Stimulated activated CD4-positive, alpha-beta T cell treated with anti-CD3 and anti-CD28 coated beads, Interleukin-1b, Interleukin-23, amount 100 ng/mL, for 4 hours (primary cell): ENCODE measurements at places on chromosomes 16 and 17.

- no peak for DNase-seq
These were observed 9.8 kb downstream of the SCGB1C2 start for GRCh38 chr17:146983-147761.

DNA sequence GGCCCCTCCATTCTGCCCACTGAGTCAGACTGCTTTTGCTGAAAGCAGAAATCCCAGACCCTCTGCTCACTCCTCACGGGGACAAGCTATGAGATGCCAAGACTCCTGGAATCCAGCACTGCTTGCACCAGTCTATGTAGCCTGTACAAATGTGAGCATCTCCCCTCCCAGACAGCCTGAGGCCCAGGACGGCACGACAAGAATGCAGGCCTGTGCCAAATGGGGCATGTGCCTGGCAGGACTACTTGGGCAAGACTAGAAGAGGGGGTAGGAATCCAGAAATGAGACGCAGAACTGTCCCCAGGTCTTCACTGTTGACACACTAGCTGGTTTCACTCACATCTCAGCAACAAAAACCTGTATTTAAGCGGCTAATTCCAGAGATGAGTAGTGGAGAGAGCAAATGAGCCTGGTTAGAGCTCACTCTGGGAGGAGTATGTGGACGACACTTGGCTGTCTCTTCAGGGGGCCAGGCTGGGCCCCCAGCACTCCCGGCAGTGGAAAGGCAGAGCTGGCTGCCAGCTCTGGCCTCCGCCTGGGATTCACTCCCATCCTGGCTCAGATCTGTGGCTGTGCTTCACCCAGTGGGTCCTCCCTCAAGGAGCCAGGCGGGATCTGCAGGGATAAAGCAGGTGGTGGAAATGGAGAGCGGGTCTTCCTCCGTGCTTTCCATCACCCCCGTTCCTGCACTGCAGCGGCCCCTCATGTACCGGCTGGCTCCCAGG lies 2.9 kb upstream of the MYO1C start:
- no peak for DNase-seq

DNA sequence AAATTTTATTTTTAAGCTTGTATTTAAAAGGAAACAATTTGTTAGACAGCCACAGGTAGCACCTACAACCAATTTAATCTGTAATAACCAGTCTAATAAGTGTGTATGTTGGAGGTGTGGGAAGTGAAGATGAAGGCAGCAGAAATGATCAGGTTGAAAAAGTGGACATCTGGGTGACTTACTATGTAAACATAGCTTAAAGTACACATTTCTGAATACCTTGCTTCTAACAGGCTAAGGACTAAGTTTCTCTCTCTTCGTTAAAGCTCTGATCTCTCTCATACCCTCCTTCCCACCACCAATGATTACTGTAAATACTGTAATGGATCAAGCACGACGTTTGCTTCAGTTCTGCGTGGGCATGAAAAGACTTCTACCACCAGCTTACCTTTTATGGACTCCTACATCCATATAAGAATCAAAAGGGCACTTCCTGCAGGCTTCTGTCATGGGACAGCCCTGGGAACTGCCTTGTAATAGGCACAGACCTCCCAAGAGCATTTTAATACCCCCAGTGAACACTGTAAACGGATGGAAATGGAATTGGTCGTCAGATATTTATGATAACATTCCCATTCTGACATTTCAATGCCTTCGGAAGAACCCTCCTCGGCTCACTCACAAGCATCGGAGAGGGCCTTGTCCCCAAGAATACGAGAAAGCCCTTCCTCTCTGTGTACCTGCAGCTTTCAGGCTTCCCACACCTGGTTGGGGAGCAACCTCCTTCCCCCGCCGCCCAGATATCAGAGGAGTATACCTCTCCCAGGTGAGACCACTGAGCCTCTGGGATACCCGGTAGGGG lies 700 bp downstream of the CCDC43 start:
- no peak for DNase-seq

- DNase-seq, result no peak
These were observed 32.4 kb downstream of the SF3B3 start for GRCh38 chr16:70556063-70556462.

- DNase-seq, result no peak
These were observed 111.7 kb downstream of the SYCE1L start for GRCh38 chr16:77310877-77311276.

DNA sequence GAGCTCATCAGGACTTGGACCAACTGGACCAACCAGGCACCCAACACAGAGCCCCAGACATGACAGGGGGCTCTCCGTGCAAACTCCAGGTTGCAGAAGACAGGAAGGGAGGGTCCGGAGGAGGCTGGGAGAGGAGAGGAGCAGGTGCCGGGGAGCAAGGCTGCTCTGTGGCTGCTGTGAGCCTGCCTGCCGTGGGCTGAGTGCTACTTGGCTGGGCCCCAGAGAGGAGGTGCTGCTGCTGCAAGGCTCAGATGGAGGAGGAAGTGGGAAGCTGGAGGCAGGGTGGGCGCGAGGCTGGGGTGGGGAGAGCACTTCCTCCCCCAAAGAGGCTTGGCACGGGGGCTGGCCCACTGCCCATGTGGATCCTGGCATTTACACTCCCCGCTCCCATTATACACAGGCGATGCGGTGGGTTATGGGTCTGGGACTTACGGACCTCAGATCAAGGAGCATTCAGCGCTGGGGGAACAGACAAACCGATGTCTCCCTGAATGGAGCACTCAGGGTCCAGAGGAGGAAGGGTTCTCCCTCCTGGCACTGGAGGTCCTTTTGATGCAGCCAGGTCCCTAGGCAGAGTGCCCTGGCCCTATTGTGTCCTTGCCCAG lies 15.9 kb downstream of the EPOP start:
- DNase-seq, result no peak

GRCh38 chr17:28366605-28367004 lies 1.6 kb upstream of the SEBOX start:
- no peak for DNase-seq

DNA sequence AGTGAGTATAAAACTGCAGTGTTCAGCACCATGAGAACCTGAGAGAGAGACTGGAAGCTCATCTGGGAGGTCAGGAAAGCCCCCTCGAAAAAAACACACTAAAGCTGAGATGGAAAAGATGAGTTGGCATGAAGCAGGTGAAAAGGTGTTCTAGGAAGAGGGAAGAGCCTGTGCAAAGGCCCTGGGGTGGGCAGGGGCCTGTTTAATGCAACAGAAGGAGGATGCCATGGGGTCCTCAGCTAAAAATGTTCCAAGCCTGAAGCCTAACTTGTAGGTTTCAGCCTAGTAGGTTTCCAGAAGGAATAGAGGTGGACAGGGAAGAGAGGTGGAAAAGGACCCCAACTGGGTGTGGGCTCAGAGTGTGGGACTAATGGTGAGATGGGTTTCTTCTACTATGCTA lies 242.3 kb upstream of the ZFHX3 start:
- no peak for DNase-seq

- DNase-seq, result peak; percentile 51
These were observed 2.5 kb downstream of the RNF166 start for GRCh38 chr16:88703486-88704309.

GRCh38 chr16:81684901-81685300 lies 94.2 kb upstream of the PLCG2 start:
- no peak for DNase-seq

DNA sequence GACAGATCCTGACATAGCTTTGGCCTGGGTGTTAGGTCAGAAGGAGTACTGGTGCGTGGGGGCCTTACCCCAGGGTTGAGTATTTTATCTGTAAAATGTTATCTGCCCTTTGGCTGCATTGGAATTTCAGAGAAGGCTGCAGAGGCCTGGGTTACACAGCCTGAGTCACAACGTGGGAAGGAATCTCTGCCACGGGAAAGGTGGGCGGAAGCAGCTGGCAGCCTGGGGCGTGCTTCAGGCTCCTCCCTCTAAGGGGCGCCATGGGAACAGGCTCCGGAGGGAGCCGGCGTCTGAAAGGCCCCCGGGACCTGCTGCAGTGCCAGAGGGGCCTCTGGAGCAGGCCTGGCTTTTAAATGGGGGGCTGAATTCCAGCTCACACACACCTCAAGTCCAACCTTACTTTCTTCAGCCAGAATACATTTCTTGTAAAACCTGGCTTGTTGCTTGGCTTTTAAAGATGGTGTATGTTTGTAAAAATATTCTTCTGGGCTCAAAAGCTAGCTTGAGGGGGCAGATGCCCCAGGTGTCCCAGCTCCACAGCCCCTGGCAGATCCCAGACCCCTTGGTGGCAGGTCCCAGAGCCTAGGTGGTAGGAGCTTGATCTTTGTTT lies 142.2 kb downstream of the RAB11FIP4 start:
- peak; percentile 32 for DNase-seq

DNA sequence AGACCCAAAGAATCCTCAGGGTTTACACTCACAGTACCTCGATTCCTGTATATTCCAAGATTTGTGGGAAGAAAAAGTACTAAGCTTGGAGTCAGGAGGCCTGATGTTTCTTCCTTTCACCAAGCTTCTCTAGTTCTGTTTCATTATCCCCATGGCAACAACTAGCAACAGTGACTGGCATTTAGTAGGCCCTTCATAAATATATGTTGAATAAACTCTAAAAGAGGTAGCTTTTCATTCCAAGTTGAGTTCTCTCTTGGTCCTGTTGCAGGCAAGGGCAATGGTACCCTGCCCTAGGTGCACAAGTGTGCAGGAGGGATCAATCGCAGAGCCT lies 527 bp upstream of the UBE2Z start:
- DNase-seq, result no peak

- DNase-seq, result no peak
These were observed 5.3 kb downstream of the KDM6B start for GRCh38 chr17:7839190-7839875.

GRCh38 chr17:57352665-57353175 lies 96.4 kb downstream of the MSI2 start:
- no peak for DNase-seq

- DNase-seq, result no peak
These were observed 185.6 kb upstream of the COX10 start for GRCh38 chr17:13883659-13884058.

GRCh38 chr17:27996202-27997043 lies 46.1 kb upstream of the NLK start:
- DNase-seq, result no peak

- DNase-seq, result no peak
These were observed 76.0 kb downstream of the VMP1 start for GRCh38 chr17:59783221-59784047.

GRCh38 chr17:62630365-62631085 lies 3.1 kb downstream of the MRC2 start:
- no peak for DNase-seq

DNA sequence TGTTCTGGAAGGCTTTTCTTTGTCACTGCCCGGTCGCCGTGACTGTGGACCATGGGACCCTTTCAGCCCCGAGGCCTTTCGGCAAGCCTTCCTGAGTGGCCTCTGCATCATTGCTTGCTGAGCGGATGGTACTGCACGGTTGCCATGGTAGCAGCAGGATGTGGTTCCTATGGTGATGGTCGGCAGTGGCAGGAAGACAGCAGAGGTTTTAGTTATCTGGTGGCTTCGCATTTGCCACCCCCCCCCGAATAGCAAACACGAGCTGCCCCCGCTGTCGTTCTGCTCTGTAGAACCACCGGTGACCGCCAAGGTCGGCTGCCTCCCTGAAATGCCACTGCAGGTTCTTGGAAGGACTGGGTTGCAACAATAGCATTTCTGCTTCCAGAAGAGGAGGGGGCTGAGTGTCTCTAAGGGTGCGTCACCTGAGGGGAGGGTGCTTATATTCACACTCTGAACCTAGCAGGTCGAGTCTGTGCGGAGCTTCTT lies 76.6 kb downstream of the CMIP start:
- DNase-seq, result peak; percentile 39

DNA sequence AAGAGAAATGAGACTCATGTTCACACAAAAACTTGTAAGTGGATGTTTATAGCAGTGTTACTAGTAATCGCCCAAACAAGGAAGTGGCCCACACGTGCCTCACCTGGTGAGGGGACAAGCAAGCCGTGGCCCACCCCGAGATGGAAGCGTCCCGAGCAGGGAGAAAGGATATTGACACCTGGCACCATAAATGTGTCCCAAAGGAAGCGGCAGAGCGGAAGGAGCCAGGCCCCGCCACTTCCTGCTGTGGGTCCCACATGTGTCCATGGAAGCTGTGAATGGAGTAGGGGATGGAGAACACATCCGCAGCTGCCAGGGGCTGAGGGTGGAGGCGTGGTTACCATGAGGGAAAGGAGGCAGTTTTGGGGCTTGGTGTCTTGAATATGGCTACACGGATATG lies 18.9 kb downstream of the KCNJ18 start:
- no peak for DNase-seq

DNA sequence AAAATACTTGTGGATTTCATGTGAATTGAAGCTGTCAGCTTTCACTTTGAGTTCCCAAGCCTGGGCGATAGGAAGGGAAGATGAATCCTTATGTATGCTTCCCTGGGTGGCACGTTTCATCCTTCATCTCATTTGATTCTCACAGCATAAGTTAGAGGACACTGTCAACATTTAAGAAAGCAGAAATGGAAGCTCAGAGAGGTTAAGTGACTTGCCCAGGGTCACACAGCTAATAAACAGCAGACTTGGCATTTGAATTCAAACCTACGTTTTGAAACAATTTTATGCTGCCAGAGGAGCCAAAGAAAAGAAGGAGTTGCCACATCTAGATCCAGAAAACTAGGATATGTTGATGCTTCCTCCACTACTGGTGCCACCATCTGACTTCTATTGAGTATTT lies 108.3 kb upstream of the GPR139 start:
- DNase-seq, result no peak

GRCh38 chr17:34519282-34519681 lies 60.1 kb upstream of the TMEM132E start:
- DNase-seq, result no peak

DNA sequence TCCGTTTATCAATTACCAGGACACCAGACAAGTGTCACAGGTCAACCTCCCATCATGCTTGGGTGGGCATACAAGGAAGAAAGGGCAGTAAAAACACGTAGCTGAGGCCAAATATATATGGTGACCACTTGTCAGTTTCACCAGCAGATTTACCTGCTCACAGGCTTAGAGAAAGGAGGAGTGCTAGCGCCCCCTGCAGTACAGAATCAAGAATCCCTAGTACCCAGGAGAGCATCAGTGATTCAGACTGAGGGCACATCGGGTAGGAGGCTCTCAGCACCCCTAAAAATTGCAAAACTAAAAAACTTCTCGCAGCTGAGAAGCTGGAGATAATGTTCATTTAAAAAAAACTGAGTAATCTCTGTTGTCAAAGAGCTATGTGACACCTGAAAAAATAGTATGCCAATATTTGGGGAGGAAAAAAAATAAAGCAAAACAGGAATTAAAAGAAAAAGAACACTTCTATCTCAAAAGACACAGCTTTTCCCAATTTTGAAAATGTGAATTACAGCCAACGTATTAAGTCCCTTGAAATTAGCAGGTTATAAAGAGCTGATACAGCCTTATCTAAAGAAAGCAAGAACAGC lies 21.2 kb upstream of the MON1B start:
- no peak for DNase-seq

- no peak for DNase-seq
These were observed 251.4 kb downstream of the SOX9 start for GRCh38 chr17:72372185-72372584.

GRCh38 chr16:3173892-3174617 lies 13.9 kb upstream of the OR1F1 start:
- no peak for DNase-seq

GRCh38 chr17:76255801-76256429 lies 9.2 kb upstream of the UBALD2 start:
- no peak for DNase-seq

- no peak for DNase-seq
These were observed 4.8 kb downstream of the RPA1 start for GRCh38 chr17:1834380-1835149.

GRCh38 chr17:29154516-29155226 lies 25.5 kb downstream of the MYO18A start:
- no peak for DNase-seq
